Left ventricle myocardium inferior (tissue), 1 donor: ENCODE measurements at places on chromosomes 12 and 14. TPM values are rescaled to one million over a fixed set of nuclear protein-coding genes. Genes with fewer than 3 reads are reported as not detected.

DNA sequence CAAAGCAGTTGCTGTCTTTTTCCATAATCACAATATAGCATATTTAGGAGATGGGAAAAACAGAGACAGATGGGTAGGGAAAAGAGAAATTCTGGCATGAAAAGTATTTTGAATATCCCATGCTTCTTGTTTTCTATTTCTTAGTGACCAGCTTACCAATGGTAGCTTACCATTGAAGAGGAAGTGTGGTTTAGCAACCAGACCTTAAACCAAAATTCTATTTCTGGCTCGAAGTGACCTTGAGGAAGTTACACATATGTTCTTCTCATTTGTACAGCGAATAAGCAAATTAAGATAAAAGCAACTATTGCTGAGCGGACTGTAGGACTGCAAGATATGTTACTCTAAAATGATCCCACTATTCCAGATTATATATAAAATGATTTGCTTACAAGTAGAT lies 82.9 kb downstream of the FGD4 start:
- no peak for DNase-seq
- peaks cover 48% of the 10 kb centered on the region for H3K4me1 ChIP-seq
- H3K27ac ChIP-seq: peak overlapping the region; percentile 70

DNA sequence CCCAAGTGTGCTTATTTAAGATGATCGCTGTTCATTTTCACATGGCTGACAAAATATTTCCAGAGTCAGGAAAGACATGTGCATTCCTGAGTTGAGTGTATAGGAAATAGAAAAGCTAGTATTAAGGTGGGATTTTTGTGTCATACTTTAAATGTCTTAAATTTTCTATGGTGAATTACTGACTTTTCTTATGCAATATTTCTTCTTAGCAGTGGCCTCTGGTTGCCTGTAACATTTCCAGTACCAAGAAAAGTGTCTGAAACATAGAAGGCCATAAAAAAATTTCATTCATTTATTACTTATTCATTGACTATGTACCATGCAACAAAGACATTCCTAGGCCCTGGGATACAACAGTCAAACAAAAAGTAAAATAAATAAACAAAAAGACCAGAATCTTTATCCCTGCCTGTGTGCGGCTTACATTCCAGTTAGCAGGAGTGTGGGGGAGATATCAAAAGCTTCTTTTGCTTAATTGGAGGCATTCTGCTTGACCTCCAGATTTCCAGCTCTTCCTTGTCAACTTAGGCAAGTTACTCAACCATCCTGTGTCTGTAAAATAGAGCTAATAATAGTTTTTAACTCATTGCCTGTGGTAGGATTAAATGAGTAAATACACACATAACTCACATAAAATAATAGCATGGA lies 216.3 kb upstream of the FLRT2 start:
- H3K27me3 ChIP-seq: no peaks in the 10 kb centered on the region
- no peaks in the 10 kb centered on the region for H3K4me1 ChIP-seq
- H3K36me3 ChIP-seq: no peaks in the 10 kb centered on the region
- H3K4me3 ChIP-seq: no peak overlapping the region

DNA sequence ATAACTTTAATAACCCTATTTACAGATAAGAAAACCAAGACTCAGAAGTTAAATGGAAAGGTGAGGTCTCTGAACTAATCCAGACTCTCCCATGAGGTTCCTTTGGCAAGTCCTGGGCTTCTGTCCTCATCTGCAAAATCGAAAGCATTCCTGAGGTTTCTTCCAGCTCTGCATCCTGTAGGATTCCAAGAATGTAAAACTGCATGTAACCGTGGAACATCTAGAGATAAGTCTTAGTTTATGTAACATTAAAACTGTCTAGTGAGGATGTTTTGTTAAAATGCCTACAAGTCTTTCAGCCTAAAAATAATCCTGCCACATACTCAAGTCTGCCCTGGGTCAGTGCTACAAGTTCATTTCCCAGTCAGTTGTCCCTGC lies 7.3 kb upstream of the ITFG2 start:
- H3K36me3 ChIP-seq: peaks cover 56% of the 10 kb centered on the region
- no peak overlapping the region for H3K4me3 ChIP-seq
- no peak for DNase-seq
- no peaks in the 10 kb centered on the region for H3K27me3 ChIP-seq

GRCh38 chr12:49230805-49231194 lies 34.1 kb upstream of the TUBA1C start:
- H3K4me1 ChIP-seq: peaks cover 32% of the 10 kb centered on the region
- no peak overlapping the region for H3K27ac ChIP-seq
- H3K27me3 ChIP-seq: no peaks in the 10 kb centered on the region
- no peak overlapping the region for H3K4me3 ChIP-seq
- H3K36me3 ChIP-seq: no peaks in the 10 kb centered on the region
- no peak for DNase-seq

DNA sequence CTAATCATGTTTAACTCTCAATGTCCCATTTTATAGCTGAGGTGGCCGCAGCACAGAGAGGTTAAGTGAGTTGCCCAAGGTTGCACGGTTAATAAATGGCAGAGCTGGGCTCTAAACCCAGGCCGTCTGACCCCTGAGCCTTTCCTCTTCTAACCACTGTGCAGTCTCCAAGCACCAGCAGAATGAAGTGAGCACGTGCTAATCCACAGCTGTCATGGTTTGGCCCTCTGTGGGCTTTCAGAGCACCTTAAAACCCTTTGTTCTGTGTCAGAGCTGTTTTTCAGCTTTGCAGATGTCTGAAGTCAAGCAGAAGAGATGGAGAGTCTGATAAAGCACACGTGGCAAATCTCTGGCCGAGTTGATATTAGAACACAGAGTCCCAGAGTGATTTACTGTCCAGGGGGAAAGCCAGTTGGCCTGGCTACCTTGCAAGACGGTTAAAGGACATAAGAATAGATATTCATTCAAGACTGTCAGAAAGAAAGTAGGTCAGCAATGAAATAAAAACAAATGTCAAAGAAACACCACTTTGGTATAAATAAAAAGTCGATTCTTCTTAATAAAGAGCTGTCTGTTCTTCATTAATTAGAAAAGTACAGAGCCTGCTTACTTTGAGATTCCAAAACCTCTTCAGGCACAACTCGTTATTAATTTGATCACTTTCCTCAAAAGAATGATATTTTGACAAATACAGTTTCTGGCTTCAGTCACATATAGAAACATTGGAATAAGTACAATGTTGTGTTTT lies 107.3 kb downstream of the CRADD start:
- no peaks in the 10 kb centered on the region for H3K27me3 ChIP-seq
- DNase-seq: peak; percentile 30
- H3K36me3 ChIP-seq: no peaks in the 10 kb centered on the region
- peak overlapping the region; percentile 87 for H3K27ac ChIP-seq
- peaks cover 67% of the 10 kb centered on the region for H3K4me1 ChIP-seq

DNA sequence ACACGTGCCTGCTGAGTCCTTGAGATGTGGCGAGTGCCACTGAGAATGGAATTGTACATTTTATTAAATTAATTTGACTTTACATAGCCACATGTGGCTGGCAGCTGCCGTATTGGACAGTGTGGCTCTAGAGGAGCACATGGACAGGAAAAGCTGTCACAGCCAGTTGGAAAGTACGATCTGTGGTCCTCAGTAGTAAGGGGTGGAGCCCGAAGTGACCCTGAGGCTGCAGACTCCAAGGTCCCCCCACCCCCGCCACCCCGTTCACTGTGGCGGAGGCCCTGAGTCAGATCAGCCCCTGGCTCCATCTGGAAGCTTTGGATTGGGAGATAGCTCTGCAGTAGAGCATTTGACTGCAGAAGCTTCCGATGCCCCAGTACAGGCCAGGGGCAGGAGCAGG lies 25.8 kb upstream of the BEGAIN start:
- peaks cover 73% of the 10 kb centered on the region for H3K27me3 ChIP-seq
- H3K4me3 ChIP-seq: no peak overlapping the region
- no peaks in the 10 kb centered on the region for H3K36me3 ChIP-seq
- peaks cover 12% of the 10 kb centered on the region for H3K4me1 ChIP-seq
- no peak for DNase-seq

- DNase-seq: no peak
- H3K36me3 ChIP-seq: peaks cover 16% of the 10 kb centered on the region
- no peaks in the 10 kb centered on the region for H3K27me3 ChIP-seq
Observed at GRCh38 chr12:106863189-106863588, 88.7 kb downstream of the RIC8B start.

- DNase-seq: no peak
- H3K27me3 ChIP-seq: no peaks in the 10 kb centered on the region
- no peaks in the 10 kb centered on the region for H3K36me3 ChIP-seq
- no peak overlapping the region for H3K4me3 ChIP-seq
- no peak overlapping the region for H3K27ac ChIP-seq
Observed at GRCh38 chr12:82723891-82724290, 37.2 kb downstream of the TMTC2 start.

GRCh38 chr14:81235096-81235495 lies 14.3 kb upstream of the GTF2A1 start:
- no peaks in the 10 kb centered on the region for H3K36me3 ChIP-seq
- no peaks in the 10 kb centered on the region for H3K4me1 ChIP-seq
- no peak for DNase-seq
- H3K27ac ChIP-seq: no peak overlapping the region

DNA sequence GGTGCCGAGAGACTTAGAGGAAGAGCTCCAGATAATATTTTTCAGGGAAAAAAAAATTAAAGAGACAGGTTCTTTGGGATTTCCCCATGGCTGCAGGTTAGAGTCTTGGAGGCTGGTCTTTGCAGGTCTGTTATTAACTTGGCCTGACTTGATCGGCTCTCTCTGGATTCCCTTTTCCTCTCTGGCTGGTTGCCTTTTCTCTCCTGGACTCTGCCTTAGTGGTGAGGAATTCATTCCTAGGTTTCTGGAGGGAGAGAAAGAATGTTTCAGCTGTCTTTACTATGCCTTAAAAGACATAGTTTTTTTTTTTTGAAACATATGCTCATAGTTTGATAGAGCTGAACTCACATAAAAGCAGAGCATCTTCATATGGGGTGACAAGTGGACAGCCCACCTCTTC lies 336.3 kb downstream of the BMP4 start:
- H3K36me3 ChIP-seq: no peaks in the 10 kb centered on the region
- H3K4me3 ChIP-seq: no peak overlapping the region
- peaks cover 16% of the 10 kb centered on the region for H3K4me1 ChIP-seq
- peaks cover 7% of the 10 kb centered on the region for H3K27me3 ChIP-seq
- no peak for DNase-seq

DNA sequence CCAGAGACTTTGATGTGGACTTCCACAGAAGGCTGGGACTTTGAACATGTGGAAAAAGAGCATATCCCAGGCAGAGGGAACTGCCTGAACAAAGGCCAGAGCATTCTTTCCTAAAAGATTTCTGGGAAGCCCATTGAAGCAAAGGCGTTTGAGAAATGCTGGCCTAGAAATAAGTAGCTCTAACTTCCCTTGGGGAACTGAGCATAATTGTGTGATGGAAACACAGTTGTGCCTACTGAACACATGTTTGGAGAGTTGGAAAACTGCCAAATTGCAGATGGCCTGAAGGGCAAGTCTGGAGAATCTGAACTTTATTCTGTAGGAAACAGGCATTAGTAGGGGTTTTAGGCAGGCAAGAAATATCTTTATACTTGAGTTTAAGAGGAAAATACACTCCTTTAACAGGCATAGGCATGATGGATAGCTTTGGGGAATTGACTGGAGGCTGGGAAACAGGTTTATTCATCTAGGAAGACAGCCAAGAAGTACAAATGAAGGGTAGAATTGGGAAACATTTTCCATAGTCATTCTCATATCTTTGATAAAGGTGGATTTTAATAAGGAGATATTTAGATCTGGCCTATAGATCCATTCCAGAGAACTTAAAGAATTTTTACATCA lies 134.1 kb downstream of the TPH2 start:
- no peaks in the 10 kb centered on the region for H3K4me1 ChIP-seq
- H3K36me3 ChIP-seq: no peaks in the 10 kb centered on the region
- H3K27me3 ChIP-seq: no peaks in the 10 kb centered on the region
- H3K4me3 ChIP-seq: no peak overlapping the region

DNA sequence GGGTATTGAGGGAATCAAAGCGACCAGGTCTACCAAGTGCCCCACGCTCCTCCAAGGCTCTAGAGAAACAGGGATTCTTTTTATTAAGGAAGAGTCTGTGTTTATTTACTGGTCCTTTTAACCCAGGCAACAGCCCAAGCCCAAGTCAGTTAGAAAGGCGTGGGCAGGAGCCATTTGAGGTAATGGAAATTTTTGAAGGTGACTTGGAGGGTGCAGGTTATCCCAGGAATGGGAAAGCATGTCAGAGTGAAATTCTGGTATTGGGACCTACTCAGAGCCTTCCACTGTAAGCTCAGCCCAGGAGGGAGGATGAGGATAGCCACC lies 2.9 kb downstream of the SLC6A12 start:
- H3K27me3 ChIP-seq: peaks cover 39% of the 10 kb centered on the region
- H3K36me3 ChIP-seq: no peaks in the 10 kb centered on the region
- H3K4me1 ChIP-seq: no peaks in the 10 kb centered on the region
- no peak overlapping the region for H3K4me3 ChIP-seq
- H3K27ac ChIP-seq: no peak overlapping the region

DNA sequence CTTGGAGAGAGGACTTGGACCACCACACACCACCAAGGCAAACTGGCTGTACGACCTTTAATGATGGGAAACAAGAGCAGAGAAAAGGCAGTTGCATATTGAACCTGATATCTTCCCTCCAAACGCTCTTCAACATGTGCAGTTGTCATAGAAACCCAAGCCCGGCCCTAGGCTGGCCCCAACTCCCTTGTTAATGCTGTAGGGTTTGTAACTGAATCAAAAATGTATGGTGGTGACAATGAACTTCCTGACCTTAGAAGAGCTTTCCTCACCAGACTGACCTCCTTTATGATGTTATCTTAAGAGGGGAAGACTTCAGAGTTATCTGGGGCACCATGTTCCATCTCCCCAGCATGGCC lies 12.3 kb downstream of the APOLD1 start:
- no peaks in the 10 kb centered on the region for H3K36me3 ChIP-seq
- no peak overlapping the region for H3K27ac ChIP-seq
- DNase-seq: no peak
- H3K4me3 ChIP-seq: no peak overlapping the region
- peaks cover 5% of the 10 kb centered on the region for H3K4me1 ChIP-seq

- H3K27ac ChIP-seq: no peak overlapping the region
- DNase-seq: no peak
- peaks cover 59% of the 10 kb centered on the region for H3K4me1 ChIP-seq
Observed at GRCh38 chr12:106333756-106334155, 23.8 kb upstream of the POLR3B start.

- H3K4me3 ChIP-seq: no peak overlapping the region
- H3K4me1 ChIP-seq: peaks cover 12% of the 10 kb centered on the region
Observed at GRCh38 chr12:75560167-75560566, 48.8 kb upstream of the KRR1 start.

DNA sequence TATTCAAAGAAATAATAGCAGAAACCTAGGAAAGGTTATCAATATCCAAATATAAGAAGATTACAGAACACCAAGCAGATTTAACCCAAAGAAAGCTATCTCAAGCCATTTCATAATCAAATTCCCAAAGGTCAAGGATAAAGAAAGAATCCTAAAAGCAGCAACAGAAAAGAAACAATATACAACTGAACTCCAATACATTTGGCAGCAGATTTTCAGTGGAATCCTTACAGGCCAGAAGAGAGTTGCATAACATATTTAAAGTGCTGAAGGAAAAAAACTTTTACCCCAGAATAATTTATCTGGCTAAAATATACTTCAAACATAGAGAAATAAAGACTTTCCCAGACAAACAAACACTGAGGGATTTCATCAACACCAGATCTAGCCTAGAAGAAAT lies 54.3 kb downstream of the DENND5B start:
- H3K27ac ChIP-seq: no peak overlapping the region
- no peak overlapping the region for H3K4me3 ChIP-seq
- no peak for DNase-seq
- H3K36me3 ChIP-seq: no peaks in the 10 kb centered on the region
- no peaks in the 10 kb centered on the region for H3K27me3 ChIP-seq

GRCh38 chr12:109288571-109288970 lies 20.5 kb downstream of the FOXN4 start:
- no peak for DNase-seq
- H3K36me3 ChIP-seq: no peaks in the 10 kb centered on the region
- peaks cover 14% of the 10 kb centered on the region for H3K27me3 ChIP-seq
- peaks cover 13% of the 10 kb centered on the region for H3K4me1 ChIP-seq
- no peak overlapping the region for H3K27ac ChIP-seq
- H3K4me3 ChIP-seq: no peak overlapping the region

The TGM1 gene
- 0.96 TPM for total RNA-seq

The ANG gene
- 3.7 TPM for total RNA-seq

The INHBC gene
- total RNA-seq: not detected

The CABP1 gene
- 4.2 TPM for total RNA-seq
